Activated naive CD8-positive, alpha-beta T cell treated with anti-CD3 and anti-CD28 coated beads for 36 hours (primary cell): ENCODE measurements at places on chromosomes 4 and X. TPM values are rescaled to one million over a fixed set of nuclear protein-coding genes. Genes with fewer than 3 reads are reported as not detected.

The HTN1 gene
- not detected for total RNA-seq

DNA sequence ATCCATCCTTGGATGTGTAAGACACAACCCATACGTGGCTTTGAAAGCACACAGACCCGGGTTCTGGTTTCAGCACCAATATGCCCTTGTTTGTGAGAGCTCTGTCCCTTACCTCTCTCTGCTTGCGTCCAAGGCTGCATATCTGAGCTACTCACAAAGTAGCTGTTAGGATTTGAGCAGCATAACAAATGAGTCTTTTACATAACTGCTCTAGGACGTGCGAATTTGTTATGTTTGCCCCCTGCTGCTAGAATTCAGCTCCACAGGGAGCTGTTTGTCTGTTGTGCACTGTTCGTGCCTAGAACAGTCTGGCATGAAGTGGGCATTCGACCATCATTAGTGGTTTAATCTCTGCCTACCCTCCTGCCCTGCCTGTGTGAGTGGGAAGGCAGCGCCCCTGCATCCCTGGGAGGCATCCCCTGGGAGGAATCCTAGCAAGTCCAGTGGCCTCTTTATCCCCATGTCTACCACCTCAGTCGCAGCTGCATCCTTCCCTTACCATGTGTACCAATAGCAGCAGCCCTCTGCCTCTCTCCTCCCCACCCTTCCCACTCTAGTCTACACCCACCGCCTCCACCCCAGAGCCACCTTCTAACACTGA lies 42.1 kb downstream of the SLC2A9 start:
- peaks cover 8% of the 10 kb centered on the region for H3K36me3 ChIP-seq
- peaks cover 3% of the 10 kb centered on the region for H3K4me1 ChIP-seq
- no peaks in the 10 kb centered on the region for H3K27me3 ChIP-seq
- no peak overlapping the region for H3K27ac ChIP-seq

The TMEM187 gene
- 3.4 TPM for total RNA-seq

The SSR4 gene
- 133 TPM for total RNA-seq

DNA sequence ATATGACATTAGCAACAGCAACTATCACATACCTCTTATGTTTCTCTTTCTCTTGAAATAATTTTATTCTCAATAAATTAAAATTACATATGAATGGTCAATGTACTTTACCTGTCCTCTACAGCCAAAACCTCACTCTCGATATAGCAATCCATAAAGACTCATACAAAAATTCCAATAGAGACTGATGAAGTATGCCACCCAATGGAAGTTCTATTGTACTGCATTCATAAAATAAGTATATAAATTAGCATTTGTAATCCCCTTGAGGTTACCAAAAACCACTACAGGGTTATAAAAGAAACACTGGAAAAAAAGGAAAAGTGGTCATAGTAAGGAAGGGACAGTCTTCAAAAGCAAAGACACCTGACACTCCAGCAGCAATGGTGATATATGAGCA lies 32.8 kb downstream of the CLDN2 start:
- H3K4me1 ChIP-seq, result no peaks in the 10 kb centered on the region
- no peak overlapping the region for H3K4me3 ChIP-seq
- H3K27me3 ChIP-seq, result no peaks in the 10 kb centered on the region
- H3K27ac ChIP-seq, result no peak overlapping the region
- H3K36me3 ChIP-seq, result peaks cover 2% of the 10 kb centered on the region
- DNase-seq, result no peak

The F9 gene
- not detected for total RNA-seq

GRCh38 chr4:77827343-77827742 lies 8.2 kb upstream of the CNOT6L start:
- H3K27ac ChIP-seq, result peak overlapping the region; percentile 70
- no peak for DNase-seq
- H3K4me3 ChIP-seq, result no peak overlapping the region

The SLC34A2 gene
- not detected for total RNA-seq

DNA sequence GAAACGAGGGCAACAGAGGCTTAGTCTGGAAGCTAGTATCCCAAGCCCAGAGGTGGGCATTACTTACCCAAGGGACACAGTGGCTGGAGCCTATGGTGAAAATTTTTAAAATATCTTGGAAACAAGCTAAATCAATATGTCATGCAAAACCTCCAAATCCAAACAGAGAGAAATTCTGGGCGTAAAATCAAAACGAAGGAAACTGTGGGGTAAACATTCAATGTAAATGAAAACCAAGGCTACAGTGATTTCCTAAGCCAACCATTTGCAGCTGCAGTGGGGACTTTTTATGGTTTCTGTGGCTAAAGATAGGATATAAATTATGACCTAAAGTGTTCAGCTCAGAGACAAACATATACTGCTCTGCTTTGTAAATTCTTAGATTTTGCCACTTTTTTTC lies 507.7 kb upstream of the DIAPH2 start:
- no peak for DNase-seq
- no peaks in the 10 kb centered on the region for H3K4me1 ChIP-seq
- no peaks in the 10 kb centered on the region for H3K36me3 ChIP-seq
- no peak overlapping the region for H3K27ac ChIP-seq
- H3K4me3 ChIP-seq, result no peak overlapping the region
- no peaks in the 10 kb centered on the region for H3K27me3 ChIP-seq

- H3K27ac ChIP-seq, result no peak overlapping the region
- no peaks in the 10 kb centered on the region for H3K27me3 ChIP-seq
- H3K4me1 ChIP-seq, result peaks cover 30% of the 10 kb centered on the region
- peaks cover 24% of the 10 kb centered on the region for H3K36me3 ChIP-seq
These were observed 57.5 kb upstream of the SCML1 start for GRCh38 chrX:17679820-17680219.
